ENCODE measurements at places on chromosomes 7 and 10. TPM values are rescaled to one million over a fixed set of nuclear protein-coding genes. Genes with fewer than 3 reads are reported as not detected.

The OR13A1 gene
- total RNA-seq = 0.05 TPM

The VDAC2 gene
- 326 TPM for total RNA-seq

The FFAR4 gene
- 0.08 TPM for total RNA-seq

The IKZF5 gene
- 8.7 TPM for total RNA-seq

The PCLO gene
- 0.98 TPM for total RNA-seq

The ZRANB1 gene
- 8.9 TPM for total RNA-seq

The FAM200A gene
- 6.5 TPM for total RNA-seq

The EFCAB10 gene
- total RNA-seq = 3.3 TPM

The CCDC71L gene
- total RNA-seq = 8.0 TPM

The NUTM2A gene
- total RNA-seq = 0.13 TPM

The NPY4R gene
- 41.9 TPM for total RNA-seq
